ENCODE measurements at places on chromosomes 3 and 15.

DNA sequence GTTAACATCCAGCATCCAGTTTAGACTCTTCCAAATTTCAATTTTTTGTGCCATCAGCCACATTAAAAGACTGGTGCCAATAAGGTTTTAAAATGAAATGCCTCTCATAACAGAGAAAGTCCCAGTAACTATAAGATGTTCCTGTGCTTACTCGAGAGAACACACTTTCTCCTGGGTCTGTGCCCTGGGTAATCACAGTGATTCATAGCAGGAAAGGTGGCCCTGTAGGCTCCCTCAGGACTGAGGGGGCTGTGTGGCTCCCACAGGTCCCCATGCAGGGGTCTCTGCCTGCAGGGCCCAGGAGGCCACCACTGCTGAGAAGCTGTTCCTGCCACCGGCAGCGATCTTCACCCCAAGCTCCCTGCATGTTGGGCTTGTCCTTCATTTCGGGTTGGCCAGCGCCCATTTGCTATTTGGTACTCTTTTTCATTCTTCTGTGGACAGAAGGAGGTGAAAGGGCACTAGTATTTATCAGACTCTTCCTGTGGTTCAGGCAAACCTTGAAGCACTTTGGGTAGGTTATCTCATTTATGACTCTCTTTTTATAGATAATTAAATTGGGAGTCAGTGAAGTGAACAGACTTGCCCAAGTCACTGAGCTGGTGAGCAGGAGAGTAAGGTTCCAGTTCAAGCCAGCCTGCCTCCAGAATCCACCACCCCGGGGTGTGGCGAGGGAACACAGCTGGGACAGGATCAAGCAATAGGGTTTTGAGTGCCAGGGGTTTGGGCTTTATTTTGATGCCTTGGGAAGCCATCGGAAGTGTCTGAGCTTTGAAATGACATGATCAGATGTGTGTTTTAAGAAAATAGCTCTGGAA, 44.2 kb upstream of the PLXNA1 start:
- no peak for DNase-seq

DNA sequence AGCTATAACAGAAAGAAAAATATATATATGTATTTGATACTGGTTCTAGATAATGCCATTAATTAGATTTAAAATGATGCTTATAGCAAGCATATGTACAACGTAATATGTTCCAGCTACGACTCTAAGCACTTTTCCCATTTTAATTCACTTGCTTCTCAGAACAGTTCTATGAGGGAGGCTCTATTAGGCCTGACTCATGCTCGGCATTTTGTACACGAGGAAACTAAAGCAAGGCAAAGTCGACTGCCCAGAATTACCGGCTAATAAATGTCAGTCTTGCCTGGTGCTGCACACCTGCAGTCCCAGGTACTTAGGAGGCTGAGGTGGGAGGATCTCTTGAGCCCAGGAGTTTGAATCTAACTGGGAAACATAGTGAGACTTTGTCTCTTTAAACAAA, 106.0 kb downstream of the PTPRG start:
- DNase-seq, result no peak

DNA sequence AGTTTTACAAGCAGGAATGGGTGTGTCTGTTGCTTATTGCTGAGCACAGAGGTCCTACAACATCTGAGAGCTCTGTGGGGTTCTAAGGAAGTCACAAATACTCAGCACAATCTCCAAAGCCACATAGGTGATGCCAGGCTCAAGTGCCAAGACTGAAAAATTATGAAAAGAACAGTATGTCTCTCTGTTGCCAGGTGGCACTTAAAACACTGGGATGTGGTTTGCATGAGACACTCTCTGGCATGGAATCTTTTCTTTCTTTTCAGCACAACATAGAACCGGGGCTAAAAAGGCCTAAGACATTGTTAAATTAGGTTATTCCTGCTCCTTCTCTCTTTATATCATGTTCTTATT, 127.3 kb upstream of the PRICKLE2 start:
- DNase-seq, result no peak

GRCh38 chr3:24522146-24522579, 27.5 kb upstream of the THRB start:
- no peak for DNase-seq

DNA sequence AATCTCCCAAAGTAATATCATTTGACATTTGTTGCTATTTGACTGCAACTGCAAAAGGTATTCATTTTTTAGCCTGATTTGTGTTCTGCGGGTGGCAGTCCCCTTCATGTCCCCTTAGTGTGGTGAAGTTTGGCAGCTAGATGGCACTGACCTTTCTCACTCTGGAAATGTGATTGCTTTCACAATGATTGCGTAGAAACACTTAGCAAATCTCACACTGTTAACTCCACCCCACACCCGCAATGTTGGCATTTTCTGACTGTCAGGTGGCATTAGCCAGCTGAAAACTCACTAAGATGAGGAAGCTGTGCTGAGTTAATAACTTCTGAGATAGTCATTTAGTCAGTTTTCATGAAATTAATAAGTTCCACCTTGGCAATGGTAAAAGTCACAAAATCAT, 76.9 kb downstream of the TRIM69 start:
- no peak for DNase-seq

DNA sequence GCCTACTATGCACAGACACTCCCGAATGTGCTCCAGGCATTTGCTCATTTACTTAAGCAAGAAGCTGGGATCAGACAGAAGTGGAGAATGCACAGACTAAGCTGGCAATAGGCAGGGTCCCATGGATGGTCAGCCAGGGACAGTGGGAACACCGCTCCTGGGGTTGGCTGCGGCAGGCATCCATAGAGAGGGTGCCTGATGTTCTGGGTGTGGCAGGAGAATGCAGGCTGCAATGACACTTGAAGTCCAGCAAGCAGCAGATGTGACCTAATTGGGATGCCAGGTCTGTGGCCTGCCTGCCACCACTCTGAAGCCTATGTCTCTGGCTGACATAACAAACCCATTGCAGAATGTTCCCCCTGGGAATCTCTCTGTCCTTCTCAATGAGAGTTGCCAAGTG, 40.2 kb upstream of the SLC6A11 start:
- no peak for DNase-seq

GRCh38 chr3:104612218-104612617, 754.5 kb upstream of the ALCAM start:
- no peak for DNase-seq

DNA sequence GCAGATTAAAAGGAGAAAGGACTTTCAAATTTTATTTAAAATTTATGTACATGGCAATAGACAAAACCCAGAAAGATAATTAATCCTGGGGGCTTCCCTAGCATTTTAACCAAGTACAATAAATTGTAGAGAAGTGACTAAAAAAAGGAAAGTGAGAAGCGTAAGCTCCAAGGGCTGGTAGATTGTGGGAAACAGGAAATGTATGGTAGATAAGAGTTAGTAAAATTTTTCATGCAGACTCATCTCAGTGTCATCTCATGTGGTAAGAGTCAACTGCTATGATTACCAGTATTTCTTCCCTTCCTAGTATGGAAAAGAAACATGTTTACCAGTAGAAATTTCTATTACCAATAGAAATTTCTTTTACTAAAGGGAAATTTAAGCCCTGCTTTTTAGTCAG, 464.3 kb upstream of the AGTR1 start:
- DNase-seq, result no peak

- no peak for DNase-seq
These were observed 244.2 kb downstream of the NAALADL2 start for GRCh38 chr3:175103298-175103697.

- DNase-seq, result no peak
These were observed 7.6 kb downstream of the ANXA2 start for GRCh38 chr15:60390231-60390630.

GRCh38 chr15:100193277-100193860, 148.4 kb downstream of the ADAMTS17 start:
- no peak for DNase-seq

GRCh38 chr15:66008940-66009562, 139.8 kb downstream of the RAB11A start:
- DNase-seq, result no peak

DNA sequence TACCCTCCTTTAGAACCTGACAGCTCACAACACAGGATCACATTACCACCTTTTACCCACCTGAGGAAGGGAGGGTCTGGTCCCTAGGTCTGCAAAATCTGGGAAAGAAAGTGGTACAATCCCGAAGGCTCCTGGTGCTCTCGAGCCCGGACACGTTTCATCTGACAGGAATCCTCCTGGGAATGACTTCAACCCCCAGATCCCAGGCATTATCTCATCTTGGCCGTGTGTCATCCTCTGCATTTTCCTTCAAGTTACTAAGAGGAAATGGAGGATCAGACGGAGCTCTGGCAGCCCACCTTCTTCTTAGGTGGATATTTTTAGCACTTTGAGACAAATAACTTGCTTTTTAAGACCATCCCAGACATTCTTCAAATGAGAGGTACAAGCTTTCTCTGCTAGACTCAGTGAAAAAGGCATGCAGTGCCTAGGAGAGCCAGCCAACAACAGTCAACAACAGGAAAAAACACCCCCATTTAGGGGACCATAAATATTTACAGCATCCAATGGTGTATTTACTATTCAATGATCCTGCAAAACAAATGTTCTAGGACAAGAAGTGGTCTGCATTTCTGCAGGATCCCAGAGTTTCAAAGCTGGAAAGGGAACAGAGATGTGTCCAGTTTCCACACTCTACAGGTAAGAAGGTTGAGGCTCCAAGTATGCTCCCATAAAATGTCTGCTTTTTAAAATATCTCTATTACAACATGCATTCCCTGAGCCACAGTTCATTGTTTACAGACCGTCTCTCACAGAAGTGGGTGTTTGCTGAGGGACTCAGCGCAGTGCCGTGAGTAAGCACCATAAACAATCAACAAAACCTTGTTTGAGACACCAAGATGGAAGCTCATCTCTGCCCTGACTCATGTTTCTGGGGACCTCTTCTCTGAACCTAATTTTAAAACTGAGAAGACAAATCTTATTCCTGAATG, 38.3 kb upstream of the ARHGEF3 start:
- DNase-seq, result no peak

- no peak for DNase-seq
These were observed 9.7 kb downstream of the CCK start for GRCh38 chr3:42256135-42256819.

DNA sequence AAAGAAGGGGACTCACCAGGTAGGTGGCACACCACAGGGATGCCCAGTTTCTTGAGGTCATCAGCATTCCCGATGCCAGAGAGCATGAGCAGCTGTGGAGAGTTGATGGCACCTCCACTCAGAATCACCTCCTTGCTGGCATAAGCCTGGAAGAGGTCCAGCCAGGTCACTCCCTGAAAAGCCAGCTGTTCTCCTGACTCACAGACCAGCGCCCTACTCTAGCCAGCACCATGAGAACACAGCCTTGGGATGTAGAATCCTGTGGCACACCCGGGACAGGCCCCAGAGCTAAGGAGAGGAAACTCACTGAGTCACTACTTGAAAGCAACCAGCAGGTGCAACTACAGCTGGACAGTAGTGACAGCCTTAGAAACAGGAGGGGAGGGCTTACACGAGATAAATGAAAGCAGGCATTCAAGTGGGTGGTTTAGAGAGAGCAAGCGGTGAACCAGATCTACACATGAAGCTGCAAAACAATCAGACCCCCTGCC, 24.5 kb downstream of the CHDH start:
- DNase-seq, result no peak

- no peak for DNase-seq
These were observed 146.9 kb upstream of the IL12A start for GRCh38 chr3:159841766-159842165.

GRCh38 chr15:69798481-69799250, 299.1 kb downstream of the TLE3 start:
- no peak for DNase-seq

DNA sequence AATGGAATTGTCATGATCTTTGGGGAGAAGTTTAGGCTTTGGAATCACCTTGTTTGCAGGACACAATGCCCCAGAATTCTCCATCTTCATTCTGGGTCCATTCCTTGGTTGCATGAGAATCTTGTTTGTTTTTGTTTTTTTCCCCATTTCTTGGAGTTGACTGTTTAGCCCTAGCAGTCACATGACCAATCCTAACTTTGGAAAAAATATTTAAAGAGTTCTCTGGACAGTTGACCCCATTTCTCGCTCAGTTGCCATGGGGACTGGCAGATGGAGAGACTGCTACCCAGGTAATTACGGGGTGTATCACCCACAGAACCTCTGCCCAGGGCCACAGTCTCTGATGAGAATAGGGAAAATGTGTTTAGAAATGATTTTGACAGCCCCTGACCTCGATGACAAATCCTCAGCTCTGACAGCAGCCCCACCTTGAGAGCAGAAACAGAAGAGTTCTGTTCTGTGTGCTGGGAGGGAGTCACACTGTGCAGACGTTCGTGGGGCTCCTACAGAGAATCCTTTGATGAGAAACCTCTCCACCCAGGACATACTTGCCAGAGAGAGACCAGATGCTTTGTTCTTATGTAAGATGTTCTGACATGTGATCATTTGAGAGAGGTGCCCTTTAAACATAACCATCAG, 57.7 kb downstream of the IL16 start:
- DNase-seq, result no peak

DNA sequence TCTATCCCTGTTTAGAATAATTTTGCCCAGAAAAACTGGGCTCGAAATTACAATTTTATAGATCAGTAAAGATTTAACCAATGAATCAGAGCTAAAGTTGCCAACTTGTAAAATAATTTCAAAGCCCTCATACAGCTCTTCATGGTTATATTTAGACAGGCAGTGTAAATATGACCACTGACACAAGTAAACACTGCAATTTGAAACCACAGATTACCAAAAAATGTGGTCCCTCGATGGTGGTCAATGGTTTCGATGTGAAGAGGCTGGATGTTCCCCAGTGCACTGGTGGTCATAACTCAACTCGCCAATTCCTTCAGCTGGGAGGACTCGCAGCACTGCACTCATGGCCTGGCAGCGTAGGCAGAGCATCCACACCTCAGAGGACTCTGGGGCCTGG, 28.6 kb downstream of the LRTM1 start:
- DNase-seq, result no peak

DNA sequence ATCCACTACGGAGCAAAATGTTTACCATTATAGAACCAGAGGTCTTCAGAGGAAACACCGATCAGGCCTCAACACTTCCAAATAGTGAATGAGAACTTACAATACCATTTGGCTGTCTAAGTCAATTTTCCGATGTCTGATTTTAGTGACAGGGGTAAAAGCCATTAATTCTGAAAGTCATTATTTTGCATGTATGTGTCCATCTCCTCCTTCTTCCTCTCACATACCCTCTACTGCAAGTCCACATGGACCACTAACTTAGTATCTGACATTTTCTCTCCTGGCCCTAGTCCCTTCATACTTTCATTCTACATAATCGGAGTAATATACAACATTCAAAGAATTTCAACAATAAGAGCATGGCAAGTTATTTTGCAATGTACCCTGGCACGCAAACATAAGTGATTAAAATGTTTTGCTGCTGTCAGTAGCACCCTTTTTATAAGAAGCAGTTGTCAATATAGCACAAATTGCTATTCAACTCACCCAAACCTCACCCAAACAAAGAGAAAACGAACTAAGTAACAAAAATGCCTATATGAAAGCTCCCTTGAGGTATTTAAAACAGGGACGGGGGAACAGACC, 1.9 kb downstream of the TOP2B start:
- no peak for DNase-seq

- DNase-seq, result no peak
These were observed 22.7 kb downstream of the SACM1L start for GRCh38 chr3:45711931-45712330.

Data from stimulated activated CD8-positive, alpha-beta memory T cell treated with anti-CD3 and anti-CD28 coated beads, Interleukin-15, amount 100 ng/mL, for 4 hours (primary cell).